ENCODE measurements at places on chromosomes 6 and 20. TPM values are rescaled to one million over a fixed set of nuclear protein-coding genes. Genes with fewer than 3 reads are reported as not detected.
A peak's percentile ranks its signal among the peaks of the same experiment; 100 is the strongest.

Gene SPATS1
- total RNA-seq: not detected

Gene PPIL6
- 1.6 TPM for total RNA-seq

Gene TSPO2
- not detected for total RNA-seq

Gene ZNF512B
- 10.7 TPM for total RNA-seq

Gene RAMACL
- total RNA-seq: not detected

Gene SLC17A2
- total RNA-seq: not detected

Gene JPH2
- total RNA-seq: 24.4 TPM

Gene STX11
- total RNA-seq: 4.8 TPM

Gene SLC18B1
- total RNA-seq: 6.3 TPM

GRCh38 chr6:5199283-5199682 lies 61.5 kb downstream of the LYRM4 start:
- no peak for DNase-seq

GRCh38 chr6:52577778-52578463 lies 1.1 kb upstream of the TRAM2 start:
- DNase-seq: no peak

- peak; percentile 38 for DNase-seq
Measured at GRCh38 chr6:93751969-93752368, 332.6 kb upstream of the EPHA7 start.

GRCh38 chr6:95698271-95698670 lies 120.9 kb downstream of the MANEA start:
- no peak for DNase-seq

- DNase-seq: peak; percentile 43
Measured at GRCh38 chr6:69232911-69233448, 563.8 kb downstream of the LMBRD1 start.

DNA sequence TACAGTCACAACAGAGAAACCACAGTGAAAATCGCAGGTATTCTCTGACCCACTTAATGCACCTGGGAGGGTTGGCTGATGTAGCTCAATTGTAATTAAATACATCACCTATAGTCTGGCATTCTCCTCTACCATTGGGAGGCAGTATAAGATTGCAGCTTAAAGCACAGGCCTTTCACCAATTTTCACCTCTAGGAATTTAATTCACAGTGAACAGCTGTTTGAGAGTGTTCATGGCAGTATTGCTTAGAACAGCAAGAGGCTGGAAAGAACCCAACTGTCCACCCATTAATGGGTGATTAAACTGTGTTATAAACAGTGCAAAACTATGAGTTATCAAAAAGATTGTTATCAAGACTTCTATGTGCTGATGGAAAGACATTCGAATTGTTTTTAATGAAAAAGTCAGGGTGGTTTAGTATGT lies 2.0 kb downstream of the EDEM2 start:
- peak; percentile 80 for DNase-seq
